Stimulated activated CD4-positive, alpha-beta T cell treated with anti-CD3 and anti-CD28 coated beads, Interleukin-4, amount 100 ng/mL, for 48 hours (primary cell): ENCODE measurements at places on chromosomes 4 and X.

GRCh38 chrX:12446342-12447075 lies 308.2 kb downstream of the FRMPD4 start:
- no peak for DNase-seq

DNA sequence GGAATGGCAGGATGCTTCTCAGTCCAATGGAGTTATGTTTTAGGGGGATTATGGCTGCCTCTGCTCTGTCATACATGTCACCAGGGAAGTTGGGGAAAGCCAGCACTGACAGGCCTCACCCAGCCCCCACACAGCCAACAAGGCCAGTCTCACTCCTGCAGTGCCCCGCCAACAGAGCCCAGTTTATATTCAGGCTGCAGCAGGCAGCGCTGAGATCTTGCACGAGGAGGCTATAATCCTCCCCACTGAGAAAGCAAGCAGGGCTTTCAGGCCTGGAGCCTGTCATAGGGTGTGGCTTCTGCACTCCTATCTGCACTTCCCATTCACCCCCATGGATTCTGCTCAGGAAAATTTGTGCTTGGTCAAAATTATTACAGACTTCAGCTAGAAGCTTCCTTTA lies 25.1 kb downstream of the ADAD1 start:
- no peak for DNase-seq

GRCh38 chr4:151908201-151908600 lies 147.4 kb upstream of the GATB start:
- no peak for DNase-seq

GRCh38 chr4:46653842-46654241 lies 255.2 kb downstream of the COX7B2 start:
- DNase-seq: no peak

GRCh38 chrX:53831662-53832635 lies 145.4 kb upstream of the HUWE1 start:
- peak; percentile 26 for DNase-seq

DNA sequence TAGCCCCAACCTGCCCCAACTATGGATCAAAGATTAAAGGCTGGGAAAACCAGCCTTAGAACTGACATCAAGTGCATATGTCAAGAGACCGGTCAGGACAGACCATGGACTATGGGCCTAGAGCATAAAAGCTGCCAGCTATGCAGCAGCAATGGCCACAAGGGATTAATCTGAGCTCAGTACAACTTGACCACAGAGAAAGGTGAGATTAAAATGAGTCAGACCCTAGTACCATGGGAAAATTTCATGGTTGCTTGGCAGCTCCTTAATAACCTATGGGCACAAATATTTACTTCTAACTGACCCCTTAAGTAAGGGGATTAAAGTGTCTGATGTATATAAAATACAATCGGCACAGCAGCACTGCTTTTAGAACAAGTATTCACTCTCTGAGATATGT lies 54.4 kb downstream of the CBR4 start:
- DNase-seq: no peak

- DNase-seq: no peak
These were observed 8.5 kb downstream of the NKX3-2 start for GRCh38 chr4:13535708-13536361.

- no peak for DNase-seq
These were observed 108.2 kb downstream of the NSUN7 start for GRCh38 chr4:40857956-40858355.

DNA sequence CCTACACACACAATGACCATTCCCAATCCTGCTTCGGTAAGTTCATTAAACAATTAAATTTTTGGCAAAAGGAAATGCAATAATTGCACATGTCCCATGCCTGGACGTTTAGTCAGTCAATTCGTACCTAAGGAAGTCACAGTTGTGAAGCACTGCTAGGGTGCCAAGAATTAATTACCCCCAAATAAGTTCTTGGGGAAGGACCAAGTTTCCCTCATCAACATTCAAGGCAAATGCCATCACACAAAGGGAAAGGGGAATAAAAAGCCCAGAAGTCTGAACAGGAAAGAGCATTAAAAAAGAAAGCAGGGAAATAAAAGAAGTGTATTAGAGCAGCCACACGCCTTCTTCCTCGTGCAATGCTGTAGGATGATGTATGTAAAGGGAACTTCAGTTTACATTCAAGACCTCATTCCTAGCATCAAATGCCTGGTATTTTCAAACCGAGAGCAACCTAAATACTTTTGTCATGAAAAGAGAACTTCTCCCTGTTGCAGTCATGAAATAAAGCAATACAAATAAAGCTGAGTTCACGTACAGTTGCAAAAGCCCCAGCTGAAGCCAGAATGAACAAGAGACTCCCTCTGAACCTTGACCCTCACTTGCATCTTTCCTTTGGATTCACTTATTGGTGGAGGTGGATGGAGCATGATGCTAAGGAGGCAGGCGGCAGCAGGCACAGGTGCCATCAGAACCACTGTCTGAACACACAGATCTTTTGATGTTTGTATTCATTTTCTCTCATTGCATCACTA lies 124.0 kb upstream of the PPARGC1A start:
- DNase-seq: no peak

GRCh38 chr4:7628432-7628831 lies 193.7 kb upstream of the PSAPL1 start:
- no peak for DNase-seq

DNA sequence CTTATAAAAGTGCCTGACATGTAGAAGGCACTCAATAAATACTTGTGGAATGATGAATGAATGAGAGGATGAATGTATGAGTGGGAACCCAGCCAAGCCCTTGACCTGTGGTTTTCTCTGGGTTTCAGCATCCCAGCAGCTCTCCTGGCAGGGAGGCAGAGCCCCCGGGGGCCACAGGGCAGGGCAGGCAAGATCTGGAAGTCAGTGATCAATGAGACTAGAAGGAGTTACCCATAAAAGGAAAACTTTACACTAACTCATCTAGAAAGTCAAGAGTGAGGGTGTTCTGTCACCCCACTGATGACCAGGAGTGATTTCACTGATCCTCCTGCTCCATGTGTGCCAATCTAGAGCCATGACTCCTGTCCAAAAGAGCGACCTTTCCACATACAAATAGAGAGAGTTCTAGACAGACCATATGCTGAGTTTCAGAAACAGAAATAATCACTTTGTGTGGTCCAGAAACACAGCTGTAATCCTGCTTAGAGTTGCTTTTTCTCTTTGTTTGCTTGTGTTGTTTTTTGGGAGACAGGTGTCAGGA lies 37.4 kb downstream of the MGARP start:
- DNase-seq: no peak

DNA sequence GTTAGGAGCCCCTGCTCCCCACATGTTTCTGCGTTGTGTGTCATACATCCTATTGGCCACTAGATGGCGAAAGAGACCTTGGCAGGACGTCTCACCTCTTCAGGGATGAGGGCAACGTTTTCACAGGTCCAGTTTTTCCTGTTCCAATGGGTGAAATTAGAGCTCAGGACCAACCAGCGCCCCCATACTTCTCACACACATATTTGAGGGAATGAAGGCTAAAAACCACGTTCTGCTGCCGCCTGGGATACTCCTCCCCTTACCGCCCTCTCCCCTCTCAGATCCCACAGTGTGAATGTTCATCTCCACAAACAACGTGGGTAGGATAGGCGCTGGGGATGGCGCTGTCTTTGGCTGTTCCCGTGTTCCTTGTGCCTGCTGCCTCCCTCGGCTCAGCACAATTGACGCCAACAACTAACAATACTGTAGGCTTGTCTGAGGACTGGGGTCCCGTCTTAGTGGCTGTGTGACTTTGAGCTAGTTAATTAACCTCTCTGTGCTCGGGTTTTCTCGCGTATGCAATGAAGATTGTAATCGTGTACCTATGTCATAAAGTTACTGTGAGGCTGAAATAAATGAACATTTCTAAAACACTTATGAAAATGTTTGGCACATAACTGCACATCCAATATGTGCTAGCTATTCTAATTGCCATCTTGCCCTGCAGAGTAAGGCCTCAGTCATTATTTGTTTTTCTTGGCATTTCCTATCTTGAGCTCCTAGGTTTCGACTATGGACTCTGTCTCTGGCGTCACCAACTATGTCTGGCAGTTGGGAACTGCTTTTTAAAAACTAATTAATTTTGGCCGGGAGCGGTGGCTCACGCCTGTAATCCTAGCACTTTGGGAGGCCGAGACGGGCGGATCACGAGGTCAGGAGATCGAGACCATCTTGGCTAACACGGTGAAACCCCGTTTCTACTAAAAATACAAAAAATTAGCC lies 181.3 kb upstream of the STK26 start:
- DNase-seq: no peak
